CD4-positive, alpha-beta T cell treated with Interferon alpha-2 for 1 hour (primary cell): ENCODE measurements at places on chromosomes 6 and 20.

DNA sequence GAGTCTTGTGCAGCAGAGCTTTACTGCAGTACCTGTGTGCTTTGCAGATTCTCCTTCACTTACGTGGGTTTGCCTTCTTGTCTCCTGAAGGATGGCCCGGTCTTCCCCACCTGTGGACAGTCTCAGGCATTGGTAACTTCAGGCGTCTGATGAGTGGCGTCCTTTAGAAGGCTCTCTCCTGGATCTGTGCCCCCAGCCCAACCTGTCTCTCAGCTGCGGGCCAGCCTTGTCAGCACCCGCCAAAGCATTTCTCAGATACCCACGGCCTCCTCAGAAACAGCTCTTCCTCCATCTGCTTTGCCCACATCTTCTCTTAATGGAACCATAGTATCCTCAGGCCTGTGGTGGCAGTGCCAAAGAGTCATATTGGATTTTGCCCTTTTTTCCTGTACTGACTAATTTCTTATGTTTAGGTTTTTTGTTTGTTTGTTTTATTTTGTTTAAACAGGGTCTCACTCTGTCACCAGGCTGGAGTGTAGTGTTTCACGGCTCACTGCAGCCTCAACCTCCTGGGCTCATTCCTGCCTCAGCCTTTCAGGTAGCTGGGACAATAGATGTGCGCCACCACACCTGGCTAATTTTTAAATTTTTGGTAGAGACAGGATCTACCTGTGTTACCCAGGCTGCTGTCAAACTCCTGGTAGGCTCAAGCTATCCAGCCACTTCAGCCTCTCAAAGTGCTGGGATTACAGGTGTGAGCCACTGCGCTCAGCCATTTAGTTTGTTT is 96.6 kb downstream of the ARID1B start:
- DNase-seq, result no peak

DNA sequence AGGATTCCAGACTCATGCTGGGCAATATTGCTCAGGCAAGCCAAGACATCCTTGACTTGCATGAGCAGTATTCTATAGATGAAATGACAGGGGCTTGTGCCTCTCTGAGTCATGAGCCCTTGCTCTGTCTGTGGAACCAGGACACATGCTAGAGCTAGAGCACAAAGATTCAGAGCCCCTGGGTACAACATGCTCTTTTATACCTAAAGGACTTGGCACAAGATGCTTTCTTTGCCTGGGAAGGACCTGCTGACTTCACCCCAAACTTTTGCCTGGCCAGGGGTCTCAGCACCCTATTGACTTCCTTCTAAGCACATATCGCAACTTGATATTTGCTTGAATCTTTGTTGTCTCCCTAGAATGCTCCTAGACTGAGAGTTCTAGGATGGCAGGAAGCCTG is 27.4 kb downstream of the TGM6 start:
- DNase-seq, result no peak

GRCh38 chr6:132085731-132086130 is 134.6 kb upstream of the CCN2 start:
- no peak for DNase-seq

DNA sequence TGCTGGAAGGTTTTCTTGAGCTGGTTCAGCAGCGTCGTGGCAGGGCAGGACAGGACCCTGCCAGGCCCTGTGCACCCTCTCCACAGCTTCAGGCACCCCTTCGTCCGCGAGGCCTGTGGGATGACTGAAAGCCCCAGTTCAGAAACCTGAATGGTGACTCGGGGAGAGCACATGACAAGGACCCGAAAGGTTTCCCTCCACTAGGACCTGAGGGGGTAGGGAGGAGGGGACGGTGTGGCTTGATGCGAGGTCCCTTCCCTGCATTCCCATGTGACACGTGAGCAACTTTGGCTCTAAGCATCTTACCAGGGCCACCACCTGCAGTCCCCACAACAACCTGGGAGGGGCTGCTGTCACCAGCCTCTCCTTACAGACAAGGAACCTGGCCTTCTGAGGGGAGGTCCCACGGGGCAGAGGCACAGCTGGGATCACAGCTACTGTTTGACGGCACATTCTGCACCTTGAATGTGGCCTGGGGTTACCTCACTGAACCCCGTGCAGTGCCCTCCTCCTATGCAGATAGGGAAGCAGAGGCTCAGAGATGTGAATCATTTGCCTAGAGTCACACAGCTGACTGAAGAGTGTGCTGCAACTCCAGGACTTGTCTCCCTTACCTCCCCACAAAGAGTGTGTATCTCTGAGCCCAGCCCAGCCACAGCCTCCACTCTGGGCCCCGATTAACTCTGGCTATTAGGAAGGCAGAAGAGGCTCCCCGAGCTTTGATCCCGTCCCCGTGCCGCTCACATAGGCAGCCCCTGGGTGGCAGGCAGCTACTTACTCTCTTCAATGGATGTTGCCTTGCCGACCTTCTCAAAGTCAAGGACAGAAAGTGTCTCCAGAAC is 84.6 kb downstream of the PTPN1 start:
- no peak for DNase-seq

- DNase-seq, result peak; percentile 70
These were observed 131.9 kb upstream of the BTN3A2 start for GRCh38 chr6:26232940-26233648.

DNA sequence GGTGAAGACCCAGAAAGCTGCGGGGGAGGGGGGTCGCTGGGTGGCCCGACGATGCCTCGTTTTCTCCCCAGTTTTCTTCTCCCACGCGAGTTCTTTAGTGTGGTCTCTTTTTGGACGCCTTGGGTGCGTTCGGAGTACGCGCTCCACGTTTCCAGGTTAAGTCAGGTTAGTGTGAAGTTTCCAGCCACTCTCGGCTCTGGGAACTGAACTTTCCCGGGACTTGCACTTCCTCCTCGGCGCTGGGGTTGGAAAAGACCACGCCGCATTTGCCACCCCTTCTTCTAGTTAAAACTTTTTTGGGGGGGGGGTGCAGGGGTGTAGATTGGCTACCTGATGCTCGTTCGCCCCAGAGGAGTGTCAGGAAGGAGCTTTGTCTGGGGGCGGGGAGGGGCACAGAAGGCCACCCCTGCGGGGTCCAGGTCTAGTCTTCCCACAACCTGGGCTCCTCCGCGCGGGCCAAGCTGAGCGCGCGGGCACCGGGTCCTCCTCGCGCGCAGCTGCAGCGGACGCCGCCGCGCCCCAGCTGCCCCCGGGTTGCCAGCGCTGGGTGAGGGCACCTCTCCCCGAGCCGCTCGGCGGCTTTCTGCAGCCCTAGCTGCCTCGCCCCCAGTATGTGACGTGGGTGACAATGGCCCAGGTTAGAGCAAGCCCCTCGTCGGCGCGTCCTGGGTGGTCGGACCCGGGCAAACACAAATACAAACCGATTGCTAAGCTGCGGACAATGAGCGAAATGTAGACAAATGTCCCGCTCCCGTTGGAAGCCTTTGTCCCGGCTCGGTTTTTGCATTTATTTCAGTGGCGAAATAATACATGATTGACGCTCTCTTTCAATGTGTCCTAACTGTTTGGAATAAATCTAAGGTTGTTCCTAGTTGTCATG is 1.7 kb upstream of the NKX2-2 start:
- DNase-seq, result no peak

GRCh38 chr20:34452281-34452982 is 63.8 kb upstream of the DYNLRB1 start:
- no peak for DNase-seq

DNA sequence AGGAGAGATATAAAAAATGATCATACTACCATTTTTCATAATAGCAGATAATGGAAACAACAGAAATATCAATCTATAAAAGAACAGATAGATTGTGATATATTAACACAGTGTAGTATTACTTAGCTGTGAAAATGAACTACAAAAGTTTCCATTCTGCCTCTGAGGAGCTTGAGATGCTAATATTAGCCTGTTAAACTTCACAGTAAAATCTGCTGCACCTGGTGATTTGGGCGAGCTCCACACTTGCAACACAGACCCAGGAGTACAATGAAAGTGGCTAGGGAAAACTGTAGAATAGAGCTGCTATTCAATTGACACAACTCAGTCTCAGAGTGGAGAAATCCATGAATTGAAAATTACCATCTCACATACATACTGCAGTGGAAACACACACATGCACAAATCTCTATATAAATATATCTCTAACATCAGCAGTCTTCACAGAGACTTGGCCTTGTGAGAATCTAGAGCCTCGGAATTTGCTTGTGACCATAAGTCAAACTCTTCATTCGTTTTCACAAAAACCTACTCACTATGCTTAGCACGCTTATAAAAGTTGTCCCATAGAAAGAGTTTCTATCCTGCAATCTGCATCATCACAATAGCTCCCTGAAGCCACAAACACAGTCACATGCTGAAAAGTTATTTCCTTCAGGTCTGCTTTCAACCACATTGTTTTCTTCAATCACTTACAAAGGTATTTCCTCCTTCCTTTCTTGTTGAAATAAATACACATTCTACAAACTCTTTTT is 133.0 kb downstream of the PAK5 start:
- no peak for DNase-seq

DNA sequence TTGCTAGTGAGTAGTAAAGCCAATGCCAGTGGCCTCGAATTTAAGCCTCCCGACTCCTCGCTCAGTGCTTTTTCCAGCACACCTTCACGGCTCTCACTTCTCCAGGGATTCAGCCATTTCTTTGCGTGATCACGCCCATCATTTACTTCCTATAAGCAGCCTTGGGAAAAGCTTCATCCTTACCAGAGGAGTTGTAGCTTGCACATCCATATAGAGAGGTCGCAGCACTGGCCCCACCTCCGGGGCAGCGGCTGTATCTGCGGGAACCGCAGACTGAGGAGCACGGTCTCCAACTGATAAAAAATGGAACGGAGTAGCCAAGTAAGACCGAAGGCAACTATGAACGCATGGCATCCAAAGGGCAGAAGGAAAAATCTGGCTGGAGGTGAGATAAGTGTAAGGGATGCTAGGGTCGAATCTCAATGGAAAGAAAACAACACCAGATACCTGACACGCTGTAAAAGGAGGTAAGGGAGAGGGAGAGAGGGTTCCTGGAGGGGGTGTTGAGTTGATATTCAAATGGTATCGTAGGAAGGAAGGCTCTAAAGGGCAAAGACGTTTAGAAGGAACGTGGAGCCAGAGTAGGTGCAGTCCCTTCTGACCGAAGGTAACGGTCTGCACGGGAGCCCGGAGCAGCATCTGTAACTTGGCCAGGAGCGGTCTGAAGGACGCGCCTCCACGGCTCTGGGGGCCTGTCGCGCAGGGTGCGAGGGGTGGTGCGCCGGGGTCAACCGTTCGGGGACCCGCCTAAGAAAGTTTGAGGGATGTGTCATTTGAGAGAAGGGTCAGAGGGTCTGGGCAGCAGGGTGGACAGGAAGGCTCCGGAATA is 640 bp downstream of the NFS1 start:
- no peak for DNase-seq

GRCh38 chr6:44264154-44265006 is 971 bp downstream of the NFKBIE start:
- DNase-seq, result peak; percentile 80

- no peak for DNase-seq
These were observed 1254.2 kb upstream of the EYS start for GRCh38 chr6:66961191-66961590.

GRCh38 chr20:63321148-63321831 is 28.3 kb downstream of the COL20A1 start:
- no peak for DNase-seq

GRCh38 chr6:145823328-145823944 is 8.8 kb upstream of the FBXO30 start:
- no peak for DNase-seq

DNA sequence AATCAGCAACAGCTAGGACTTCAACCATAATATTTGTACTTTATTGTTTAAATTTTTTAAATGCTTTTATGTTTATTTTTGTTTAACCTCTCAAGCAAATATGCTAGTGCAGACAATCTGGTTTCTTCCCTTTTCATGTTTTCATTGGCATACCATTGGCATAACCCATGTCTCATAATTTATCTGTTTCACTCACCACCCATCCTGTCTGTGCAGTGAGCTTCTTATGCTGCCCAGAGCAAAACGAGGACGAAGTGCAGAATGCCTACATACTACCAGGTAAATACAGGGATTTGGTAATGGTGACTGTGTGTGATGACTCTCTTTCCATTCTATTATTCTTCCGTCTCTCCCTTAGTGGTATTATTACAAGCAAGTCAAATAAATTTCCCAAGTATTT is 361.4 kb upstream of the KCNQ5 start:
- DNase-seq, result no peak

DNA sequence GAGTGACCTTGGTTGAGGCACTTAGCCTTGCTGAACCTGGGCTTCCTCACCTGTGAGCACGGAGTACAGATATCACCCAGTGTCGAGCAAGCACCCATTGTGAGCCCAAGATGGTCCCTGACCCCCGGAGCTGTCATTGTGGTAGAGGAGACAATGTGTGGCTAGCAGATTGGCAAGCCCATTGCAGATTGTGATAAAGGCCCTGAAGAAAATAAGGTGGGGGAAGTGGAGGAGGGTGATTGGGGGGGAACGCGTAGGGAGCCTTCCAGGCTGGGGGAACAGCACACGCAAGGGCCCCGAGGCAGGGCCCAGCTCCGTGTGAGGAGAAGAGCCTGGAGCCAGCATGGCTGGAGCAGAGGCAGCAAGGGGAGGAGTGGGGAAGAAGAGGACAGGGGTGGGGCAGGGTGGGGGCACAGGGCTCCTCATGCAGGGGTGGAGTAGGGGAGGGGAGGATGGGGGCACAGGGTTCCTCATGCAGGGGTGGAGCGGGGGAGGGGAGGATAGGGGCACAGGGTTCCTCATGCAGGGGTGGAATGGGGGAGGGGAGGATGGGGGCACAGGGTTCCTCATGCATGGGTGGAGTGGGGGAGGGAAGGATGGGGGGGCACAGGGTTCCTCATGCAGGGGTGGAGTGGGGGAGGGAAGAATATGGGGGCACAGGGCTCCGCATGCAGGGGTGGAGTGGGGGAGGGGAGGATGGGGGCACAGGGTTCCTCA is 7.0 kb downstream of the CEBPB start:
- no peak for DNase-seq

DNA sequence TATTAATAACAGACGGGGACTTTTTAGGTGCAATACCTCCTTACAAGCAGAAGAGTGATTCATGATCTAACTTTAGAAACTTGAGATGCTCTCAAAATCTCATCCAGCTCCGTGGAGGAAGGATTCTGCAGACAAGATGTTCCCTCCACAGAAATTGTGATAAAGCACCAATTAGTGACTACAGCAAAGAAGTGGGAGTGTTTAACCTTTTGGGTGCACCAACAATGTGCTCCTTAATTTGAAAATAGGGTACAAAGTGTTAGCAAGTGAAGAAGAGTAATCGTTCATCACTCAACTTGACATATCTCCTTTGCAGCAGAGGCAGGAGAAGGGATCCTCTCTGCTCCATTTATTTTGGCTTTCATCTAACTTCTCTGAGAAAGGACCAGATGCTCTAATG is 22.8 kb upstream of the SCP2D1 start:
- no peak for DNase-seq

DNA sequence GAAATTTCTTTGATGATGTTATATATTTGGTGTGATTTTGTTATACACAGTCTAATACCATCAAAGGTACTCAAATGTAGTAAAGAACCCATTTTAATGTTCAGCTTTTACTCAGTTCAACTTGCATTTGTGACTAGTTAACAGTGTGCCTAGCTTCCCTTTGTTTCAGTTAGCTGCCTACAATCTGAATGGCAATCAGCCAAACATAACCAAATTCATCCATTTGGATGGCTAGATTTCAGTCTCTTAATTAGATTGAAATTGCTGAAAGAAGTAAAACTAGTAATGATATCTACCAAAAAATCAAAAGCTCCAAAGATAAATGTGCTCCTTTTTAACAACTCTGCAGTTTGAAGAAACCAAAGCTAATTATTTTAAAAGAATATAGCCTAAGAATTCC is 6.9 kb downstream of the EPHA7 start:
- DNase-seq, result no peak

GRCh38 chr20:46160661-46161060 is 42.5 kb downstream of the CD40 start:
- DNase-seq, result no peak
